H1 (cell line): ENCODE measurements at places on chromosomes 4 and X. TPM values are rescaled to one million over a fixed set of nuclear protein-coding genes. Genes with fewer than 3 reads are reported as not detected.

The UNC5C gene
- total RNA-seq: 1.3 and 1.6 TPM in 2 replicates

The DKK2 gene
- 0.13 and 0.34 TPM in 2 replicates for total RNA-seq

The ATP2B3 gene
- 0.15 and 0.19 TPM in 2 replicates for total RNA-seq

GRCh38 chr4:158906073-158906472, 137.2 kb downstream of the FNIP2 start:
- no peaks in the 10 kb centered on the region for H3K27me3 ChIP-seq
- no peak overlapping the region for H3K27ac ChIP-seq
- no peaks in the 10 kb centered on the region for H3K4me1 ChIP-seq
- no peaks in the 10 kb centered on the region for H3K36me3 ChIP-seq
- H3K4me3 ChIP-seq: no peak overlapping the region

The CTAG1A gene
- total RNA-seq: not detected in 2 replicates

DNA sequence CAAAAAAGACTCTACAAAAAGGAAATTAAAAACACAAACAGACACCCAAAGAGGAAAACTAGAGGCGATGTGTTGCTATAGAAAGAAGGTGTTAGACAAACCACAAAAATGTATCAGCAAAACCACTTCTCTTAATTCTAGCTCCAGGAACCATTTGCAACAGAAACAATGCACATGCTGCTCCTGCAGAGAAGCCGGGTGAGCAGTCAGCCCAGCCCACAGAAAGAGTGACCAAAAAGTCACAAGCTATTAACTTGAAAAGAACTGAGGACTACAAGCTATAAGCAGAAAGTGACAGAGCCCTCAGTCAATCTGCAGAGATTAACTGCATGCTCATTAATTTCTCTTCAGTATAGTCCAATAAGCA, 96.2 kb upstream of the KLHL13 start:
- DNase-seq: no peak
- H3K27me3 ChIP-seq: no peaks in the 10 kb centered on the region
- H3K36me3 ChIP-seq: no peaks in the 10 kb centered on the region
- H3K4me1 ChIP-seq: no peaks in the 10 kb centered on the region
- H3K27ac ChIP-seq: no peak overlapping the region

DNA sequence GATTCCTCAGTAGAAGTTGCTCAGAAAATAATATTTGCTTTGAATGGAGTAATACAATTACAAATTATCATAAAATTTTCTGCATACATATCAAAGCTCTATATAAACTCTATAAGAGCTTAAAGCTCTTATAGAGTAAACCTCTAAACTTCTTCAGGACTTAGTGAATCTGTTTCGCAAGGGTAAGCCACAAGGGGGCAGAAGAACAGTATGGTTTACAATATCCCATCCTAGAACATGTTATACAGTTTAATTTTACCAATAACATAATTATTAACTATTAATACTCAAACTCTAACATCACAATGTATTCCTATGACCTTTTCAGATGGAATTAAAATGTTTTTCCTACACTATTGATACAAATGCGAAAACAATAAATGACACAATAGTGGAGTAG, 33.8 kb upstream of the SPANXN1 start:
- no peaks in the 10 kb centered on the region for H3K36me3 ChIP-seq
- H3K4me3 ChIP-seq: no peak overlapping the region
- DNase-seq: no peak
- no peak overlapping the region for H3K27ac ChIP-seq
- H3K27me3 ChIP-seq: no peaks in the 10 kb centered on the region

DNA sequence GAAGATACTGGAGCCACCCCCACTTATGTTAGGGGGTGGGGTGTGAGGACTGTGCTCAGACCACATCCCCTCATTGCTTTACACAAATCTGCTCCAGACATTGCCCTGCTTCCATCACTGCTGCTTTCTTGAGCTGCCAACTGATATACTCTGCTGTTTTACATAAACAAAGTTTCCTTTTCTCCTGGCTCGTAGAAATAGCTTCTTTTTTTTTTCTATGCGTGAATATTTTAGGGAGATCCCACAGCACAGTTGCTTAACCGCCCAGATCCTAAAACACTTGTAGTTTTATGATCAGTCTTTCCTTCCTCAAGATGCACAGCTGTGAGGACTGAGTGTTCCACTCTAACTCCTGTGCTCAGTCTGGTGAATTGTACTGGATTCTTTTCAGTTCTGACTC, 768.4 kb downstream of the PCDH18 start:
- no peaks in the 10 kb centered on the region for H3K27me3 ChIP-seq
- no peaks in the 10 kb centered on the region; the same call in 1 of the 2 replicates for H3K4me1 ChIP-seq
- H3K36me3 ChIP-seq: no peaks in the 10 kb centered on the region

DNA sequence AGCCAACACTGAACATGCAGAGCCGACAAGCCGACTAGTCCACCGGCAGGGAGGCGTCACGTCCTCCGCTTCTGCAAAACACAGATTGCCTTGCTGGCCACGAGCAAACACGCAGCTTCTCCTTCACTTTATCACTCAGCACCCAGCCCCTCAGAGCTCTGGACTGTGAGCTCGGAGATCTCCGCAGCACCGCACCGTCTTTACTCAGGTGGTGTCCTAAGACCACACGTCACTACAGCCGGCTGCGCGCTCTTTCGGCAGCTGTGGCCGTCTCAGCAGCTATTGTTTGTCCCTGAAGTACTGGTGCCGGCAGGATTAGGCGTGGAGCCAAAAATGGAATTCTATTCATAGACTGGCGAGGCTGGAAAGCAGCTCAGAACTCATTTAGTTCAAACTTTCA, 72.0 kb downstream of the FAT1 start:
- peaks cover 14% of the 10 kb centered on the region for H3K36me3 ChIP-seq
- peaks cover 11% of the 10 kb centered on the region; the same call in 1 of the 2 replicates for H3K4me1 ChIP-seq
- no peak overlapping the region for H3K4me3 ChIP-seq
- H3K27me3 ChIP-seq: no peaks in the 10 kb centered on the region
- no peak overlapping the region for H3K27ac ChIP-seq

DNA sequence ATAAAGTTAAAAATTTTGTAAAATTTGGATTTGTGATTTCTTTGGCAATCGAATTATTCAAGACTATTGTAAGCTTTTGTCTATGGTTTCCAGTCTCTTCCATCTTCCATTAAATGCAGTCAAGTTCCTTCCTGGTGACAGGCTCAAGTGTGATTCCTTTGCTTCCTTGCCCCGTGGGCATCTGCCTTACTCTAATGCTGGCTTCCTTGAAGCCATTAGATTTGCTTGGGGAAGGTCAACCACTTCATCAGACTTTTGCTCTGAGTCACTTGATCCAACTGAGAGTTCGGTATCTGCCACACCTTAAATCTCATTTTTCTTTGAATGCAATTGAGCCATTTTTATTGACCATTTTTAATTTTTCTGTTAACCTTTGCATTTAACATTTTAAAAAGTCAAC, 648.8 kb downstream of the SPOCK3 start:
- peaks cover 1% of the 10 kb centered on the region for H3K27me3 ChIP-seq
- H3K36me3 ChIP-seq: no peaks in the 10 kb centered on the region
- H3K27ac ChIP-seq: no peak overlapping the region
- no peaks in the 10 kb centered on the region for H3K4me1 ChIP-seq

The ZDHHC15 gene
- total RNA-seq: 2.8 and 3.5 TPM in 2 replicates

The XAGE1B gene
- total RNA-seq: not detected in 2 replicates

The MAGEC1 gene
- not detected in 2 replicates for total RNA-seq
